Kidney (tissue), 22 donors: ENCODE measurements at places on chromosomes 3 and 15. TPM values are rescaled to one million over a fixed set of nuclear protein-coding genes. Genes with fewer than 3 reads are reported as not detected.

- no peak for DNase-seq
Measured at GRCh38 chr15:101327147-101327740, 32.2 kb upstream of the SNRPA1 start.

DNA sequence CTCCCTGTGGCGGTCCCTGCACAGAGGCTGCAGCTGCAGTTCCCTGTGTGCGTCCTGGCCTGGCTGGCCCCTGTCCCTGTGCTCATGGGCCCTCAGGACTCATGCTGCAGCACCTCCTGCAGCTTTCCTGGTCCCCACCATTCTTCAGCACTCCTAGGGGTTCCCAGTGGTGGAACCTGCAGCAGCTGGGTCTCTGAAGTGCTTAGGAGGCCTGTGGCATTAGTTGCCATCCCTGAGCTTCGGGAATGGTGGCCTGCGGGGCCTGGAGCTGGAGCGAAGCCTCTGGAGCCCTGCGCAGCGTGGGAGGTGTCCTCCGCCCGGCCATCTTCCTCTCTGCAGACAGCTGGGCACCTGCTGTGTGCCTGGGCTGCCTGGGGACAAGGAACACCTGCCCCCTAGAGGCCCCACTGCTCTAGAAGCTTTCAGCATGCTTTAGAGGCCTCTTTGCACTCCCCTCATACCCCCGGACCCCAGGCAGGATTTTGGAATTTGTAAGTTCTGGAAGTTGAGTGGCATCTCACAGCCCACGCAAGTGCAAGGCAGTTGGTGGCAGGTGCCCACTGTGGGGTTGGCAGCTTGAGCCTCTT is 13.1 kb downstream of the PLXNA1 start:
- no peak for DNase-seq

DNA sequence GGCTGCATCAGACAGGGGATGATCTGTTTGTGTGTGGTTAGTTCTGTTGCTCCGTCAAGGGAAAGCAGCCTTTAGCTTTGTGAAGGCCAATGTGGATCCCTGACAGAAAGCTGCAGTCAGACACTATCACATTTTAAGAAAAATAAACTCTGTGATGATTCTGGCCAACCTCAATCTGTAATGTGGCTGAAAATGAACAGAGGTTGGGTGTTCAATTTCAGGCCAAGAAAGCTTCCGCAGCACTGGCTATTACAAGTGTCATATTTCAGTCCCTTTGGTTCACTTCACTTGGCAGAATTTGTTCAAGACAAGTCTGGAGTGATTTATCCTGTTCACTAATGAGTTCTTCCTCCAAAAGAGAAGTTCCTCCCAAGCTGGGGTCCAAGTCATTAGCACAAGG is 571.8 kb upstream of the IL12A start:
- DNase-seq = peak; percentile 78

DNA sequence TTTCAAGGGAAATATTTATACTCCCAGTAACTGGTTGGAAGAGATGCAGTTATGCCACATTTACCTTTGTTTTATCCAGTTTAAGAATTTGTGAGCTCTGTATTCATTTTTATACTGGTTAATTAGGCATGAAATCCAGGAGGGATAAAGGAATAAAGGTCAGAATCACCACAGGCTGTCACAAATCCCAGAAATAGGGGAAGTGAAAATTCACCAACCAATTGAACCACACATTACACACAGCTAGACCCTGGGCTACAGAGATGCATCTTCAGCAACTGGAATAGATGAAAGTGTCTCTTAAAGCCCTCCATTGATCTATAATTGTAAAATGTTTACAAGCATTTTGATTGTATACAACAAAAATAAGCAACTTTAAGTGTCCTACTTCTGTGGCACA is 18.5 kb downstream of the SERPINI1 start:
- DNase-seq = no peak

TRPM1 gene
- not detected for total RNA-seq

UCN2 gene
- not detected for total RNA-seq
